ENCODE measurements at places on chromosomes 16 and 17.

DNA sequence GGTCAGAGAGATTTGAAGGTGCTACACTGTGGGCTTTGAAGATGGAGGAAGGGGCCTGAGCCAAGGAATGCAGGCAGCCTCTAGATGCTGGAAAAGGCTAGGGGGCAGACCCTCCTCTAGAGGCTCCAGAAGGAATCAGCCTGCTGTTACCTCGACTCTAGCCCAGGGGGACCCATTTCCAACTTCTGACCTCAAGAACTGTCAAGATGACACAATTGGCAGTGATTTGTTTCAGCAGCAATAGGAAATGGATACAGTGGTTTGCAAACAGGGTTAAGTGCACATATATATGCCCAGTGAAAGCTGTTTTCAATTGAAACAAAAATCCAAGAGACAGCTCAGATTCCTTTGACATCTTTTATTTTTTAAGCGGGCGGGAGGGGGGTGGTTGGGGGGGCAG is 3.7 kb upstream of the ZDHHC1 start:
- DNase-seq: no peak

- DNase-seq: no peak
Observed at GRCh38 chr17:42361781-42362186, 26.5 kb downstream of the STAT3 start.

DNA sequence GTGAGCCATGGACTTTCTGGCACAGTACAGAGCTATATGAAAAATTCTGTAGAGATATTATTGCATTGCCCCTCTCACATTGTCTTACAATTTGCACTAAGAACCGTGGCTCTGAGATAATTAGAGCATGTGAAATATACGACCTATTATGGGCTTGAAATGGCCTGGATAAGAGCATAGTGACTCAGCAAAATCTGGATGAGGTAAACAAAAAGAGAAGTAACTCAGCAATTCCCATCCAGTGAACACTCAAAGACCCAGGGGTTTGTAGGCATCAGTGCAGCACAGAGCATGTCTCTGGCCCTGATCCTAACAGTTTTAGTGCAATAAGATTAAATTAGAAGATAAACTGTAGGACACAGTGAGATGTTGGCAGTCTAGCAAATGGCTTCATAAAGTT is 317.2 kb upstream of the MYOCD start:
- no peak for DNase-seq

DNA sequence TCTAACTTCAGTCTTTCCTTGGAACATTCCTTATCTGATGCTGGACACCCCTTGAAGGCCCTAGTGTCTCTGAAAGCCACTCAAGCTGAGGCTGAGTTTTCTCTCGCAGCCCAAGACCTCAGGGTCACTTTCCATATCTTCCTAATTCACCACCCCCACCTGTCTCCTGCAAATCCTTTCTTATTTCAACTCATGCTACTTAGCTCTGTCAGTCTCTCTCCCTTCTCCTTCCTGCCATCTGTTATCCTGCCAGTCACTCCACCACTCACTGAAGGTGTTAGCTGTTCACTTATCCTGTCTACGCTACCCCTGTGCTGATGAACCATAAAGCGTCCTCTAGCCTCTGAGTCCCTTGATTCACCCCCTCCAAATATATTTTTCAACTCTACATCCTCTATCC is 143.9 kb upstream of the SHISA6 start:
- no peak for DNase-seq

GRCh38 chr17:59289981-59290301 is 41.5 kb upstream of the YPEL2 start:
- DNase-seq: no peak

DNA sequence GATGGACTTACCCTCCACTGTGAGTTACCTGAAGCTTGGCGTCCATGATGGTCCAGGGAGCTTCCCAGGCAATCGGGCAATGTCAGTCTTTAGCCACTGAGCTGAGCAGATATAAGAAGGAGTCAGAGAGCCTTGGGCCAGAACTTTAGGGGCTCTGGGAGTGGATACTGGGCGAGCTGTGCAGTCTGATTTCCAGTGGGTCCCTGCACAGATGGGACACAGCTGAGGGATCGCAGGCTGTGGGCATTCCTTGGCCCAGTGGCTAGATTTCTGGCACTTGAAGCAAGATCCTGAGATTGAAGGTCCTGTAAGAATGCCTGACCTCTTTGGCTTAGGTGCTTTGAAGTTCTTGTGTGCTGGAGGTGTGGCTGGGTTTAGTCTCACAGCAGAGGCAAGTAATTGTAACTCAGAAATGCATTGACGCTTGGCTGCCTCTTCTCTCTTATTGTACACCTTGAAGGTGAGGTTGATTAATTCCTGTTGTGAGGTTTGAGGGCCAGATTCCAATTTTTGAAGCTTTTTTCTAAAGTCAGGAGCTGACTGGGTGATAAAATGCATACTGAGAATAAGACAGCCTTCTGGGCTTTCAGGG is 2283.8 kb downstream of the TP53TG3F start:
- no peak for DNase-seq

Measured in NCI-H526 treated with DMSO at 0.1 percent for 48 hours (cell line).